Activated CD4-positive, CD25-positive, alpha-beta regulatory T cell treated with anti-CD3 and anti-CD28 coated beads, Interleukin-2, amount 50 U/mL, for 72 hours (primary cell): ENCODE measurements at places on chromosomes 2 and 18.

- DNase-seq: no peak
Observed at GRCh38 chr18:76315722-76316230, 179.3 kb downstream of the ZNF516 start.

GRCh38 chr18:49020129-49020528 is 69.4 kb upstream of the SMAD7 start:
- peak; percentile 22 for DNase-seq

DNA sequence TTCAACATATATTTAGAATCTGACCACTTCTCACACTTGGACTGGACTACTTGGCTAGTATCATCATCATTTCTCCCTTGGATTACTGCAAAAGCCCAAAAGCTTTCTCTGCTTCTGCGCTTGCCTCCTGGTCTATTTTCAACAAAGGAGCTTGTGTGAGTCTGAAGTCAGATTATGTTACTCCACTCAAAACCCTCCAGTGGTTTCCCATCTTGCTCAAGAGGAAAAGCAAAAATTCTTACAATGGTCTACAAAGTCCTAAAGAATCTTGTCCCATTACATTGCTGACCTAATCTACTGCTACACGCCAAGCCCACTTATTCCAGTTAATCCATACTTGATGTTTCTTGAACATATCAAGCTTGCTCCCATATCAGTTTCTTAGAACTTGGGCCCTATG is 9.6 kb downstream of the PREPL start:
- no peak for DNase-seq

DNA sequence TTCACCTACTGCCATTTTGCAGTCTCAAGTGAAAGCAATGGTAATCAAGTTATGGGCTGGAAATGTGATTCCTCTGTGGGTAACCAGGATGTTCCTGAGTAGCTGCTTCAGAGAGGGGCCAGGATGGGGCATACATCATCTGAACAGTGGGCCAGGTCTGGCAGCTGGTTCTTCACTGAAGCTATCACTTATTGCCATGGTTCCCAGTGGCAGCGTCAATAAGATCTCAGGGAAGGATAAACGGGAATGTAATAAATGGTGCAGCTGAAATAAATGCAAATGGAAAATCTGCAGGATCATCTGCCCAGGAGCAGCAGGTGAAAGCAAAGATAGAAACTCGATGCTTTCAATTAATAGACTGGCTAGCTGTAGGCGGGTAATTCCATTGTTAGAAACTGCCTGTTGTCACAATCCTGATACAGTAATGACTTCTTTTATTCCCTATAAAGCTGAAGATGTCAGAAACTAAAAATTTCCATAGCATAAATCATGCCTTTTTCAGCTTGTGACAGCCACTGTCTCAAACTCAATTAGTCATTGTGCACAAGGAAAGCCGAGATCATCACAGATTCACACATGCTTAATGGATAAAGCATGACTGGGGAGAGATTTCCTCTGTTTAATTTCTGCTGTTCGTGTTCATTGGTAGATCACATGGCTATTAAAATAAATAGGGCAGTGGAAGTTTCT is 56.2 kb upstream of the CCDC85A start:
- no peak for DNase-seq

GRCh38 chr2:181174611-181175580 is 194.5 kb downstream of the UBE2E3 start:
- no peak for DNase-seq

DNA sequence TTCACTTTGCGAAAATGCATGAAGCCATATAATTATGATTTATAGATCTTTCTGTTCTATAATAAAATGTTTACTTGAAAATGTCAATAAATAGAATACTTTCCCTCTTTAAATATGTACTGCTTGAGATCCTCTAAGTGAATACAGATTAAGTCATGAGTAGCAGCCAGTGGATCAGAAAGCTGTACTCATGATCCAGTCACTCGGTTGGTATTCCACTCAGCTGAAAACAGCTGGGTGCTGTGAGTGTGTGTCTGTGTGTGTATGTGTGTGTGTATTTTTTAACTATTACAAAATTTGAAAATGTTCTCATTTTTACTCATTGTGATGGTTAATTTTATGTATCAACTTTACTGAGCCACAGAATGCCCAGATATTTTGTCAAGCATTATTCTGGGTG is 141.6 kb upstream of the CYP26B1 start:
- DNase-seq: no peak

DNA sequence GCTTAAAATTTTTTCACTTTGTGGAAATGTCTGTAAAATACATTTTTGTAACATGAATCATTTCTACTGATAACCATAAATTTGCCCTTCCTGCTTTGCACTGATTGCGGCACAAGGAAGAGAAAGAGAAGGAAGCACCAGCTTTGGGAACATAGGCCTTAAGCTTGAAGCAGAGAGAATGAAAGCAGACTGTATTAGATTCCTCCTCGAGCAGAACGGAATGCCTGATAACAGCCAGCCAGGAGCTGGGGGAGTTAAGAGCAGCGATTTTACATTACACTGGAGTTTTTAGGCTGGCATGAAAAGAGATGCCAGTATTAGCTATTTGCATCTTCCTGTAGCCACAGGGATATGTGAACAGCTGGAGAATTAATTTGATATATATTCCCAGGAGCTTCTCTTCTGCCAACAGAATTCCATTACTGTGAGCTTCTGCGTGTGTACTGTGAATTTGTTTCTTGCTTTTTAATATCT is 33.5 kb downstream of the CRIM1 start:
- no peak for DNase-seq

DNA sequence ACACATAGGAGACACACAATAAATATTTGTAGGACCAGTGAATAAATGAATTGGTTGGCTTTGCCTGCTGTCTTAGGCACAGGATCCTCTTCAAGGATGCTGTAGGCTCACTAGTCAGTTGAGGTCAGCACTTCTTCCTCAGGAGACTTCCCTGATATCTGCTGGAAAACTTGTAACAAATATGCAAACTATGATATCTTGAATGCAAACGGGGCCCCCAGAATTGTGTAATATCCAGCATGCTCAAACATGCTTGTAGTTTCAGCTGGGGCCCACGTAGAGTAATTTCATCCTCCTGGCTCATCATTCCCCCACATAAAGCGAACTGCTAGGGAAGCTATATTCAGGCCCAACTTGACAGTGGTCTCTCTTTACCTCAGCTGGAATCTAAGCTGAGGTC is 43.6 kb downstream of the POLE4 start:
- no peak for DNase-seq

- no peak for DNase-seq
Observed at GRCh38 chr2:176334729-176335128, 65.5 kb downstream of the MTX2 start.
